T-cell (primary cell): ENCODE measurements at places on chromosomes 16 and 17. TPM values are rescaled to one million over a fixed set of nuclear protein-coding genes. Genes with fewer than 3 reads are reported as not detected.

GRCh38 chr17:59347975-59348391 lies 16.5 kb downstream of the YPEL2 start:
- H3K27ac ChIP-seq = no peak overlapping the region
- H3K4me1 ChIP-seq = peaks cover 3% of the 10 kb centered on the region
- H3K4me3 ChIP-seq = no peak overlapping the region

DNA sequence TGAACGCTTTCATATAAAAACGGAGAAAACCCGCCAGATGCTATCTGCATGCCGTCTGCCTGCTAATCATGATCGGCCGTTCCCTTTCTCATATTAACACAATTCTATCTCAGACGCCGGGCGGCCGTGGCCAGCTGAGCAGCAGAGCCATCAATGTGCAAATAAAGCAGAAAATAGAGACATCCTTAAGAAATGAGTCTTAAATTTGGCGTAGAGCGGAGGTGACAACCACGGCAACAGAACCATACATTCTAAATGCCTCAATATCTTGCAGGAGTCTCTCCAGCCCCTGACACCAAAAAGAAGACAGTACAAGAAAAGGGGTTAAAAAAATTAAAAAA lies 2.7 kb upstream of the IRX5 start:
- peaks cover 45% of the 10 kb centered on the region for H3K4me1 ChIP-seq
- H3K36me3 ChIP-seq = no peaks in the 10 kb centered on the region
- DNase-seq = no peak

DNA sequence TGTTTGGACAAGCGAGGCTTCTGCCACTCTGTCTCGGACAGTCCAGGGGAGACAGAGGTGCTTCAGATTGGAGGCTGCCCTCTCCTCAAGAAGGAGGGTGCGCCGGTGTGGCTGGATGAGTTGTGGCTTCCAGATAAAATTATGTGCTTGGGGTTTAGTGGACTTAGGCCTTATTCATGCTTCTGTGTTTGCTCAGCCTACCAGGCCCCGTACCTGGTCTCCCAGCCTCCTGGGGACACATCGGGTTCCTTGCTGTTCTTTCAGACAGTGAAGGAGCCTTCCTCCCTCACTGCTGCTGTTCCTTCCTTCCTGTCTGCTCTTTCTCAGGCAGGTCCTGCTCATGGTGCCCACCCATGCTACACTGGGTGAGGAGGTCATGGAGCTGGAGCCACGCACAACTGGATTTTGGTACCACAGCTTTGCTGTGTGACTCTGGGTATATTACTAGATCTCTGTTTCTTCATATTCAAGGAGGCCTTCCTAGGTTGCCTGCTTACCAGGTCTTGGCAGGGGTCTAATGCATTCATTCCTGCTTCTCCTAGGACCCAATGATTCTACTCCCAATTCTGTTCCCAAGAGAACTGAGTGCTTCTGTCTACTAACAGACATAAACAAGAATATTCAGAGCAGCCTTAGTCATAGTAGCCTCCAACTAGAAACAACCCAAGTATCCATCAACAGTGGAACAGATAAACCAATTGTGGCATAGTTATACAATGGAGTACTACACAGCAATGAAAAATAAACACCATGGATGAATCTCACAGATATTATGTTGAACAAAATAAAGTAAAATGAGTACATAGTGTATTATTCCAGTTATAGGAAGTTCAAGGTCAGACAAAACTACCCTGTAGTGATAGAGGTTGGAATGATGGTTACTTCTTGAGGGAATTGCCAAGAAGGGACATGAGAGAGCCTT lies 121.7 kb downstream of the CMIP start:
- no peaks in the 10 kb centered on the region for H3K27me3 ChIP-seq
- H3K4me3 ChIP-seq = no peak overlapping the region
- peaks cover 2% of the 10 kb centered on the region for H3K36me3 ChIP-seq
- no peak for DNase-seq
- no peak overlapping the region for H3K27ac ChIP-seq
- H3K4me1 ChIP-seq = no peaks in the 10 kb centered on the region

The KRTAP9-4 gene
- total RNA-seq = not detected

The SLC12A4 gene
- 35.5 TPM for total RNA-seq
